Gastrocnemius medialis (tissue), 4 donors: ENCODE measurements at places on chromosomes 12 and 14. TPM values are rescaled to one million over a fixed set of nuclear protein-coding genes. Genes with fewer than 3 reads are reported as not detected.

GRCh38 chr14:90649083-90649482 lies 167.1 kb downstream of the TTC7B start:
- no peak for DNase-seq

DNA sequence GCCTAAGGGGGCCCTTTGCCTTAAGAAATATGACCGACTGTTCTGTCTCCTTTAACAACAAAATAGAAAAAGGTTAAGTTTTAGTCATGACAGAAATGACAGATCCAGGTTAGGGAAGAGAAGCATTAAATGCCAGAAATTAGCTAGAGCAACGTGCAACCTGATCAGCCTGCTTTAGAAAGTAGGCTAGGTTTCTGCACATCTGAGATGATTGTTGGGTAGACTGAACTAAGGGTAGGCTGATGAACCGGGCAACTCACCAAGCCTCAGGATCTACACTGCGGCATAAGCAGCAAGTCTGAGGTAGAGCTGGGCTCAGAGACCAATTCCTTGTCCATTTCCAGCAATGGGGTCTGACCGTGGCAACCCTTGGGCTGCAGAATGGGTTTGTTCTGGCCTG lies 29.4 kb downstream of the NPC2 start:
- DNase-seq = no peak

DNA sequence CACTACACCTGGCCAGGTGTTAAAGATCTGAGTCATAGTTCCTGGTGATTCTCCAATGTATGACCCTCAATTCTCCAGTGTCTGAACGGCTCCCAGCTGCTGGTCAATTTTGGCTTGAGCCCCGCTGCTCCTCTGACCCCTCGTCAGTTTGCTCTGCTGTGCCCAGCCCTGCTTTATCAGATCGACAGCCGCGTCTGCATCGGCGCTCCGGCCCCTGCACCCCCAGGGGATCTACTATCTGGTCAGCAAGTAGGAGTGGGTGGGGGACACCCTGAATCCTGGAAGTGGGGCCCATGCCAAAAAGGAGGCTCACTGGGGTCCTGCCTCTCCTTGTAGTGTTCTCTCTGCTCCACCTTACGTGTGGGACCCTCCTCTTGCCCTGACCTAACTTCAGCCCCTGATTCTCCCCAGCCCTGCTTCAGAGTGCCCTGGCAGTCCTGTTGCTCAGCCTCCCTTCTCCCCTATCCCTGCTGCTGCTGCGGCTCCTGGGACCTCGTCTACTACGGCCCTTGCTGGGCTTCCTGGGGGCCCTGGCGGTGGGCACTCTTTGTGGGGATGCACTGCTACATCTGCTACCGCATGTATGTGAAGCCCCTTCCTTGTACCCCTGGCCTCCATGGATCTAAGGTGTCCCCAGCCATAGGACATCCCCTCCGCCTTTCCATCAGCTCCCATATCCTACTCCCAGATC lies 5.0 kb downstream of the SLC39A5 start:
- DNase-seq = no peak

- DNase-seq = no peak
Measured at GRCh38 chr12:54136844-54137580, 51.8 kb downstream of the SMUG1 start.

- no peak for DNase-seq
Measured at GRCh38 chr14:106277503-106277902, 751.1 kb downstream of the TMEM121 start.

GRCh38 chr12:76879710-76880518 lies 1.1 kb upstream of the CSRP2 start:
- DNase-seq = no peak

GRCh38 chr12:116664085-116664484 lies 73.8 kb downstream of the SPRING1 start:
- no peak for DNase-seq

DNA sequence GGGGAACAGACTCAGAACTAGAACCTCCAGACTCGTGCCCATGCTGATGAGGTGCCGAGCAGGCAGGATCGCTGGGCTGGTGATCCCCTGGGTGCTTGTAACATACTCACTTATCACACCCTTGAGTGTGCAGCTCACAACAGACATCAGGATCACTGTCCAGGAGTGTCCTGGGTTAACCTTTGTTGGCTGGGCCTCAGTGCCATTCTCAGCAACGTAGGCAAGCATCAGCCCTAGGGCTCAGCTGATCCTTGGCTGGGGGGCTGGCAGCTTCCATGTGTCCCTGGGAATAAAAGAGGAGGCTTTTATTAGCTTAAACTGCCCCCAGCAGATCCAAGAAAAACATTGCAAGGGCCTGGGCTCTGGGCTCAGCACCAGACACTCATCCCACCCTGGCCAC lies 1.6 kb downstream of the TMEM229B start:
- no peak for DNase-seq

DNA sequence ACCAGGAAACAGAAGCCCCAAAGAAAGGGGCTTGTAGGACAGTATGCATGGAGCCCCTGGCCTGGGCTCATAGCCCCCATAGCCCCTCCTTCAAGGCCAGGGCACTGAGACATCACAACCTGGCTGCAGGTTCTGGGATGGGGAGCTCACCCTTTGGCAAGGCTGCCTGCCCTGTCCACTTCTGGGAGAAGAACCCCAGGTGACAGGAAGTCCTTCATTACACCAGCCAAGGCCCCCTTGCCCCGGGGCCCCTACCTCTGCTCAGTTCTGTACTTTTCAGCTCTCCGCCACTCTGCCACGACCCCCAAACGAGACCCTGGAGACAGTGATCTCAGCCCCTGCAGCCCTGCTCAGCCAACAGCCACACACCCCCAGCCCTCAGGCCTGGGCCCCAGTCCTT lies 223.2 kb upstream of the RTL1 start:
- DNase-seq = no peak

DNA sequence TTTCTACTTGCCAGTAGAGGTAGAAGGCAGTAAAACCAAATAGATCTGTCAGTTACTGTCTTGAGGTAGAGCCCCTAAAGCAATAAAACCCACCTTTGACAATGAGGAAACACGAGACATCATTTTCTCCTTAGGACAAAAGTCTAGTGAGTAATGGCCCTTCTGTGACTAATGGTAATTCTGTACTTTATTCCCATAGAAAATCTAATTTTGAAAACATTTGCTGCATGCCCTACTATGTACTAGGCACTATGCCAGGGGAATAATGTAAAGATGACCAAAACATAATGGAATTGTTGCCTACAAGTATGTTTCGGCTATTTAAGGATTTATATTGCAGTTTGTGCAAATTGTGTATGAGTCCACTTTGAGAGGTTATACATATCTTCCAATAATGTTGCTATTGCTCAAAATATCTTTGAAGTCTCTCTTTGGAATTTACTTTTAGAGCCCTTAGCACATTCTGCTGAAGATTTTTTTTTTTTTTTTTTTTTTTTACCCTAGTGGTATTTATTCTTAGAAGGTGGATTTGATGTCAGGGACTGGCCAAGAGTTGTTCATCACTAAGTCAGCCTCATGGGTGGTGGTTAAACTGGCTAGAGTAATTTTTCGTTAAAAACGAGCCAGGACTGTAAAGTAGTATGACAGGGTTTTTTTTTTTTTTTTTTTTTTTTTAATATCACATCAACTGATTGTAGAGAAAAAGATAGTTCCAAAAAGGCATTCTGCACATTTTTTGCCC lies 109.7 kb downstream of the CRADD start:
- DNase-seq = no peak

DNA sequence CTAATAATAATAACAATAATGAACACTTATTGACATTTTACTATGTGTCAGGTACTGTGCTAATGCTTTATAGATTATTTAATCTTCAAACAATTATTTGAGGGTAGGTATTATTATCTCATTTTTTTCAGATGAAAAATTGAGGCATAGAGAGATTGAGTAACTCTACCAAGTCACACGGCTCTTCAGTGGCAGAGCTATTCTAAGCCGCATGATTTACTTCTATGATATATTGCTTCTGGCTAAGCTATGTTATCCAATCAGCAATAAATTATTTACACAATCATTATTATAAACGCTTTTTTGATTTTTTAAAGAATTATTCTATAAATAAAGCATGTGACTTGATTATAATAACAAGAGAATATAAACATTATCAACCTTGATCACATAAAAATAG lies 80.0 kb downstream of the TMEM30B start:
- DNase-seq = no peak

- no peak for DNase-seq
Measured at GRCh38 chr14:21300892-21301291, 21.0 kb downstream of the RPGRIP1 start.

GRCh38 chr14:89955022-89955744 lies 544 bp upstream of the TDP1 start:
- DNase-seq = no peak

DNA sequence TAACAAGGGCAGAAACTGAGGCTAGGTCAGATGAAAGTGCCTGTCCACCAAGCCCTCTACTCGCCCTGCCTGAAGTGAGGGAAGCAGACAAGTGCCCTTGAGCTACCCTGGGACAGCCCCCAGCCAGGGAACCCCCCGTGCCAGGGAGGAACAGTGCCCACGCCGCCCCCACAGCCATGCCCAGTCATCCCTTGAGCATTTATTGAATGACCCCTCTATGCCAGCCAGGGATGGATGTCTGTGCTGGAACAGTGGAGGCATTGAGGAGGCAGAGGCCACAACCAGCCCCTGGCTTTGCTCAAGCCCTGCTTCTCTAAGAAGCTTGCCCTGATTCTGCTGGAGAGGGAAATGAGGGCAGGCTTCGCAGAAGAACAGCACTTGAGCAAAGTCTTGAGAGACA lies 3.7 kb upstream of the AQP6 start:
- DNase-seq = no peak

GRCh38 chr14:59103396-59103795 lies 85.1 kb upstream of the DAAM1 start:
- DNase-seq = no peak

The DBX2 gene
- 0.11 TPM for total RNA-seq

The RAB3IP gene
- 27.4 TPM for total RNA-seq

The RBP5 gene
- not detected for total RNA-seq

The RASSF9 gene
- total RNA-seq = 0.46 TPM

The NELL2 gene
- not detected for total RNA-seq

The ANKRD33 gene
- total RNA-seq = not detected

The ZDHHC22 gene
- not detected for total RNA-seq
